ENCODE measurements at places on chromosomes 4 and X.

DNA sequence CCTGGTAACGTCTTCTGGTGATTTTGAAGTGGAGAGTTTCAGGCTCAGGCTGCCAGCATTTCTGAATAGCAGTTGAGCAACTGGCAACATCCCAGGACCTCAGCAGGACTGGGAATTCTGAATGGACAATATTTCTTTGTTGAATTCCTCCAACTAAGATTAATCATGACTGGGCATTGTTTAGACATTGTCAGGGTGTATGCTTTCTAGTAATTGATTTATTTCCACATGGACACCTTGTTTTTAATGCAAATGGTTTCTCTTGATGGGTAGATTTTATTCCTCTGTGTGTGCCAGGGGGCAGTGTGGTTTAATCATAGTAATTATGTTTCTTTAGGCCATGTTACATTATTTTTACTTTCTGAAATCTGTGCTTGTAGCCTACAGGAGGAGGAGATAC, 1004.7 kb upstream of the LCORL start:
- DNase-seq, result no peak

GRCh38 chrX:65668377-65669310, 1.2 kb downstream of the MSN start:
- peak; percentile 66 for DNase-seq

- no peak for DNase-seq
Observed at GRCh38 chrX:126165401-126165720, 728 bp downstream of the DCAF12L2 start.

GRCh38 chr4:26412381-26413372, 77.6 kb downstream of the CCKAR start:
- no peak for DNase-seq

DNA sequence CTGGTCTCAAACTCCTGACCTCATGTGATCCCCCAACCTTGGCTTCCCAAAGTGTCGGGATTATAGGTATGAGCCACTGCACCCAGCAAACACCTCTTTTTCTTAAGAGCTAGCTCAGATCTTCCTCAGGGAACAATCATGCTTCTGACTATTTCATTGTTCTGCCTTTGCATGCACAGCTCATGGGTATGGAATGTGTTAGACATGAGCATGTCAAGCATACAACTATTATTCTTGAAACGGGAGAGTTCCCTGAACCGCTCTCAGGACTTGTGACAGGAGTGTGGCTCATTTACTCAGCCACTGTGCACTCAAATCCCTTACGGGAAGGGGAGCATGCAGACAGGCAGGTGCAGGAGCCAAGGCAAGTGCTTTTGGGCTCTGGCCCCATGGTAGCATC, 231.7 kb upstream of the TAPT1 start:
- DNase-seq, result peak; percentile 30

GRCh38 chr4:165922747-165923146, 49.7 kb downstream of the TLL1 start:
- no peak for DNase-seq

GRCh38 chr4:153296040-153296823, 48.3 kb upstream of the MND1 start:
- DNase-seq, result peak; percentile 20

- DNase-seq, result peak; percentile 15
Observed at GRCh38 chrX:23575281-23575680, 92.0 kb upstream of the PRDX4 start.

DNA sequence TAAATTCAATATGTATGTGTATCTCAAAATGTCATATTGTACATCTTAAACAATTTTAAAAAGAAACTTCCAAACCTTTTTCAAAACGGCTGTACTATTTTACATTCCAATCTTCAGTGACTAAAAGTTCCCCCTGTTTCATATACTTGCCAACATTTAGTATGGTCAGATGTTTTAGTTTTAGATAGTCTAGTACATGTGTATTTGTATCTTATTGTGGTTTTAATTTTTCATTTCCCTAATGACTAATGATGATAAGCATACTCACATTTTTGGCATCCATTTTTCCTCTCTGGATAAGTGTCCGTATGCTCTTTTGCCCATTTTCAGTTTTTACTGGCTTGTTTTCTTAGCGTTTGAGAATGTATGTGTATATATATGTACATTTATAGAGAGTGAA, 212.2 kb upstream of the MAGEB18 start:
- no peak for DNase-seq

DNA sequence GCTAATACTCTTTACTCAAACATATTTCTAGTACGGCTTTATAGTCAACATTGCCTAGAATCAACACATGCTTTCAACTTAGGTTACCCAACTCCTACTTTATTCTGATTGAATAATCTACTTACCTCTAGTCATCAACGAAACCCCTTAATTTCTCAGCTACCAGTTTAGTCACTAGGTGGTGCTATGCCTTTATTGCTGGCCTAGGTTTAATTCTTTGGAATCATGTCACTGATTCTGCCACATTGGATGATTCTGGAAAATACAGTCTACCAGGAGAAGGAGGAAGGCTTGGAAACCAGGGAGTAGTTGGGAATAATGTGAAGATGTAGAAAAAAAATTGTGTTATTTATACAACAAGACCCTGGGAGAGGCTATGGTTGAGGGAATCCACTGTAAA, 167.7 kb downstream of the DCAF12L2 start:
- no peak for DNase-seq

- peak; percentile 96 for DNase-seq
Observed at GRCh38 chr4:98778206-98778605, 119.8 kb upstream of the TSPAN5 start.

DNA sequence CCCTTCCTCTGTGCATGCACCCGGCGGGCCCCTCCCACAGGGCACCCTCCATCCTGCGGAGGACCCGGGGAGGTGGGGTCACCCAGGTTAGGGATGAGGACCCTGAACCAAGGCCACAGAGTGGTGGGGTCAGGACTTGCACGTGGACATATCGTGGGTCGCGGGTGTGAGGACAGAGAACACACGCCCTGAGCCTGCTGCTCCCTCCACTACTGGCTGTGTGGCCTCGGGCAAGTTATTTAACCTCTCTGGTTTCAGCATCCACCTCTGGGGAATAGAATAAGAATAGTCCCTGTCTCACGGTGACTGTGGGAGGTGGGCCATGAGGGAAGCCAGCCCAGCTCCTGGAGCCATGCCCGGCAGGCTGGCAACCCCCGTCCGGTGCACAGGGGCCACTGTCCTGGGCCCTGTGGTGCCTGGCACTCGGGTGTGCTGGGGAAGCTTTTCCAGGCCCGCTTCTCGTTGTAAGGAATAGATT, 5.1 kb downstream of the PSAPL1 start:
- no peak for DNase-seq

DNA sequence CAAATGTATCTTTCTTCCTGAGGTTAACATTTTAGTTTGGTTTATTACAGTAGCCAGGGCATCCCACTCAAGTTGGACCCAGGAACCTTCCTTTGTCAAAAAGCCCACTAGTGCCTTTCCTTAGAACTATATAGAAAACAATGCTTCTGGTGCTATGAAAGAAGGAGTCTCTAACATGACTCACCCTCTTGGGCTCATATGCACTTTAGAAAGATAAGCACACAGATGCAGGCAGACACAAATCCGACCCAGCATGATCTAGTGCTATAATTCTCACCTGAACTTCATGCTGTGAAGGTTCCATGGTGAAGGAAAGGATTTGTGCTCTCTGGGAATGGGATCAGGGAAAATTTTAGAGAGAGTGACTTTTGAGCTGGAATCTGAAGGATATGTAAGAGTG, 289.4 kb downstream of the ANKRD50 start:
- DNase-seq, result peak; percentile 44

- DNase-seq, result no peak
Observed at GRCh38 chr4:182042945-182043344, 200.3 kb upstream of the TENM3 start.

DNA sequence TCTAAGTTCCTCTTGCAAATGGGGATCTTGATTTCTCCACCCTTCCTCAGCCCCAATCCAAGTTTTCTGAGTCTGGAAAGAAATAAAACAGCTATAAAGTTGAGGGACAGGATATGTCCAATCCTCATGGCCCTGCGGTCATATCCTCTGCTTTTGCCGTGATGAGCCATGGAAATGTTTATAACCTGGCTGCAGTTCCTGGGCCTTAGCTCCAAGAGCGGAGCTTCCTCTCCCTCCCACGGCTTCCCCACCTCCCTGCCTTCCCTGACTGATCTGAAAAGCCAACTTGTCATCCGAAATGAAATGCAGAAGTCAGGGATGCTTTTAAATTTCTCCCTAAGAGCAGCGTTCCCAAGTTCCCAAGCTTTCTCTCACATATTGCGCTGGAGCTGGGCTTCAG, 221.5 kb upstream of the SFRP2 start:
- no peak for DNase-seq

Data from bronchial epithelial cell (primary cell).